Psoas muscle (tissue), 8 donors: ENCODE measurements at places on chromosomes 2 and 18.

- DNase-seq, result no peak
These were observed 31.4 kb upstream of the KCMF1 start for GRCh38 chr2:84939426-84940087.

DNA sequence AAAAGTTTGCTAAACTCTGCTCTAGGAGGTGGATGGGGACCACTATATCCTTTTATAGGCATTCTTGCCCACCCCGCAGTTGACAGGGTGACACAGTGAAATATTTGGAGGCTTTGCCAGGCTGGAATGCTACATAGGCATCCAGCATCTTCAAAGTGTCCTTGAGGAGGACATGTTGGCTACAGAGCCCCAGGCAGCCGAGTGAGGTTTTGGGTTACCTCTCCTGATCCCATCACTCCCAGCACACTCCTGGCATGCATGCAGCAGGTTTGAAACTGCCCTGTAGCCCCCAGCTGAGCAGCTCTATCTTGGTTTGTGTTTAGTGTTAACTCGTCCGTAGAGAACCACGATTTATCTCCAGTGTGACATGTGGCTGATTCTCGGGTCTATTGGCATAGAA lies 7.3 kb downstream of the FOSL2 start:
- peak; percentile 51 for DNase-seq

- DNase-seq, result peak; percentile 84
These were observed 105.9 kb downstream of the RBMS1 start for GRCh38 chr2:160387558-160388262.

GRCh38 chr2:12506846-12507245 lies 209.9 kb upstream of the TRIB2 start:
- no peak for DNase-seq

- no peak for DNase-seq
These were observed 91.8 kb downstream of the KLHL29 start for GRCh38 chr2:23476786-23477185.

DNA sequence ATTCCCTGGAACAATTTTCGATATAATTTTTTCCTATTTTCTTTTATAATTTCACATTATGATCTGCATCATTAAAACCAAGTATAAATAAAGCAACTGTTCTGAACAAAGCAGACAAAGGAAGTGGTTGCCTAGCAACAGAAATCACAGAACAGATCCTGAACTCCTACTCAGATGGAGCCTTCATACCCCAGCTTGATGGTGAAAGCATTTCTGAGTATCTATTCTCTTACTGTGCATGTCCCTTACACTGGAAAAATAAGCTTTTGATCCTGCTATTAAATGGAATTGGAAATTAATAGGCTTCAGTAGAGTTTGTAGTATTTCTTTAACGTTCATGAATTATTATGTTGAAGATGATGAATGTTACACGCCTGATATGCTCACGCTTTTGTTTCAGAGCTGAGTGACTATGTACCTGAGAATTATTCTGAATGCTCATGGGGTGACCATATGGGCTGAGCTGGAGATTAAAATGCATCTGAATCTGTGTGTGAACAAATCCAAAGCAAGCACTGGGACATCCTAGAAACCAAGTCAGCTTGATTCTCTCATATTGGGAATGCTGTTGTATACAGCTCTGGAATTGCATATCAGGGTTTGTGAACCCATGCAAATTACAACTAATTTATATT lies 254.0 kb downstream of the KCNJ3 start:
- no peak for DNase-seq

- DNase-seq, result no peak
These were observed 178.6 kb upstream of the RBMS1 start for GRCh38 chr2:160672211-160672610.

DNA sequence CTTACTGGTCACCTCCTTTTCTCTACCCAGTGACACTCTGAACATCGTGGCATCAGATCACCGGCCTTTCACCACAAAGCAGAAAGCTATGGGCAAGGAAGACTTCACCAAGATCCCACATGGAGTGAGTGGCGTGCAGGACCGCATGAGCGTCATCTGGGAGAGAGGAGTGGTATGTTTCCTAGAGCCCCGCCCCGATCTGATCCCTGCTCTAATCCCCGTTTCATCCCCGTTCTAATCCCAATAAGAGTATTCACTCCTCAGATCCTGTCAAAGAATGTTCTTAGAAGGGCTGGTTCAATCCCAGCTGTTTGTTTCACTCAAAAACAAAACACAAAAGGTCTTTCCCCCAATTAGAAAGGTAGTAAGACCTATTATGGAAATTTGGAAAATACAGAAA lies 30.4 kb upstream of the MAPRE3 start:
- DNase-seq, result no peak

DNA sequence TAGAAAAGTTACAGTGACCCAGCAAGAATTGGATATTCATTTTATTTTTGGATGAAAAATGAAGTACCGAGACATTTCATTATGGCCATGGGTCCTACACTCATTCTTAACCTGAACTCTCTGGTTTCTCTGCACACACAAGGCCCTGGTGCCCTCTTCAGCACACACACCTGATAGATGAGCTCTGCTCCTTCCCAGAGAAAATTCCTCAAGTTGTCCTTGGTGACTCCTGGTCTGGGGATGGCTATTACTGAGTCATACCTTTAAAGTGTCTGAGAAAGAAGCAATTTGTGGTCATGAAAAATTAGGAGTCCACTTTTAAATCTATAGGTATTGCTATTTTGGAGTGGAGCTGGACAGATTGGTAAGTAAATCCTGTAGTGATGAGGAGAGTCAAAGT lies 311.5 kb downstream of the CDH2 start:
- DNase-seq, result no peak

GRCh38 chr2:190649035-190649797 lies at the start of gene NAB1:
TSS of gene NAB1 (plus strand) at chr2:190649083. CDS start at chr2:190659177, 10,094 bp downstream.
- DNase-seq, result peak; percentile 67

DNA sequence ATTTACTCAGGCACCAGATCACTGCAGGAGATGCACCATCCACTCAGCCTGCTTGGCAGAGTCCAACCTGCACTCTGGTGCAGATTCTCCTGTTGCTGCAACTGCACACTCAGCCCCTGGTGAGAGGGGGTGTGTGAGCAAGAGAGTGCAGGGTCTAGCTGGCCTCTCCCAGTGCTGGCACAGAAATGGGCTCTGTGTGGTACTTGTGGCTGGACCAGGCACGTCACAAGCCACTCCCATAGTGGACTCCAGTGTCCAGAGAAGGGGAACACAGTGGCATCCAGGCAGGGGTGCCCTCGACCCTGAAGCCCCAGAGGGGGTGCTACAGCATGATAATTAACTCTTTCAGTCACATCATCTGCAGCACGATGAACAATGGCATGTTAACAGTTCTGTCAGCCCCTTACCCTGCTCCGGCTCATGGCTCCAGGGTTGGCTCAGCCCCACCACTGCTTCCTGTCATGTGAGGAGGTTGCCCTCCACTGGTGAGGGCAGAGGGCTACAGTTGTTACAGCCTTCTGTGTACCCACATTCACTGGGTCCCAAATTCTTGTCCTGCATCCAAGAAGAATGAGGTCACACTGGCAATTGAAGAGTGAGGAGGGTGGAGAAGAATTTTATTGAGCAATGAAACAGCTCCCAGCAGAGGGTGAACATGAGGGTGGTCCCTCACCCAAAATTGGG lies 135.7 kb downstream of the EVA1A start:
- DNase-seq, result no peak

GRCh38 chr2:26652361-26653041 lies 11.3 kb upstream of the CIB4 start:
- DNase-seq, result no peak

DNA sequence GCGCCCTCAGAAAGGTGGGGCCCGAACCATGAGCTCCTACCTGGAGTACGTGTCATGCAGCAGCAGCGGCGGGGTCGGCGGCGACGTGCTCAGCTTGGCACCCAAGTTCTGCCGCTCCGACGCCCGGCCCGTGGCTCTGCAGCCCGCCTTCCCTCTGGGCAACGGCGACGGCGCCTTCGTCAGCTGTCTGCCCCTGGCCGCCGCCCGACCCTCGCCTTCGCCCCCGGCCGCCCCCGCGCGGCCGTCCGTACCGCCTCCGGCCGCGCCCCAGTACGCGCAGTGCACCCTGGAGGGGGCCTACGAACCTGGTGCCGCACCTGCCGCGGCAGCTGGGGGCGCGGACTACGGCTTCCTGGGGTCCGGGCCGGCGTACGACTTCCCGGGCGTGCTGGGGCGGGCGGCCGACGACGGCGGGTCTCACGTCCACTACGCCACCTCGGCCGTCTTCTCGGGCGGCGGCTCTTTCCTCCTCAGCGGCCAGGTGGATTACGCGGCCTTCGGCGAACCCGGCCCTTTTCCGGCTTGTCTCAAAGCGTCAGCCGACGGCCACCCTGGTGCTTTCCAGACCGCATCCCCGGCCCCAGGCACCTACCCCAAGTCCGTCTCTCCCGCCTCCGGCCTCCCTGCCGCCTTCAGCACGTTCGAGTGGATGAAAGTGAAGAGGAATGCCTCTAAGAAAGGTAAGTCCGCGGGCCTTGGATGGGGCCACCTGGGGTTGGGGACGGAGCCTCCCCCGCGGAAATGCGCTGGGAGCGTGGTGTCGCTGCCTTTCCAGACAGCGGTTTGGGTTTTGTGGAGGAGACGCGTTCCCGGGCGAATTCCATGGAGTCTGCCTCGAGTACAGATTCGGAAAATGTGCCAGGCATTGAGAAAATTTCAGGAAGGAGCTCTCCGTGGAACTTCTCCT lies 559 bp downstream of the HOXD1 start:
- no peak for DNase-seq

- no peak for DNase-seq
These were observed 17.0 kb upstream of the RBMS1 start for GRCh38 chr2:160510617-160511016.

DNA sequence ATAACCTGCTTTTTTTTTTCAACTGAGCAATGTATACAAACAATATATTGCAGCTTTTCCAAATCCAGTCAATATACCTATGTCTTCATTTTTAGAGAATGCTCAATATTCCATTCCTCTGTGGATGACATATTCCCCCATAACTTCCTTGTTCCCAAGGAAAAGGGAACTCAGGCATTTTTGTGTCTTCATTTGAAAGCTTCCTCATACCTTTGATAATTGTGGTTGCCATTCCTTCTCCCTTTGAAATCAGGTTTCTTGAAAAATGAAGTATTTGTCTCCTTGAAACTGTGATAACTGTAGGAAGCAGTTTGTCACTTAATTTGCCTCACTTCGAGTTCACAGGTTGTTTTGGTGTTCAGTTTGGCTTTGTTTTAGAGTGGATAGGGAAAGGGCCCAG lies 13.5 kb downstream of the ELAC1 start:
- DNase-seq, result no peak

GRCh38 chr18:42105394-42105793 lies 150.4 kb downstream of the PIK3C3 start:
- no peak for DNase-seq

DNA sequence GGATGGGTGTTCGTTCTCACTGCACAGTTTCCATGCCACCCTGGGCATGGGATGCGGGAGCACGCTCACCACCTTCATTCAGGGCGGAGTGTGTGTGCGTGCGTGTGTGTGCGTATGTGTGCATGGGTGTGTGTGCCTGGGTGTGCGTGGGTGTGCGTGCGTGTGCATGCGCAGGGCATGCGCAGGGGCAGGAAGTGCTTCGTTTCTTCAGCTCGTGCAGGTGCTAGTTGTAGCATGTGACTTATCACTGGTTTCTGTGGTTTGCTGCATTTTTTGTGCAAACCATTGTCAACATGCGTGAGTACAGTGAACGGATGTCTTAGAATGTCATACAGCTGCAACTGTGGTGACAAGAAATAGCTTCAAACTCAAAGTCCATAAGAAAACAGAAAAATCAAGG lies 179.5 kb downstream of the PTGR3 start:
- no peak for DNase-seq

DNA sequence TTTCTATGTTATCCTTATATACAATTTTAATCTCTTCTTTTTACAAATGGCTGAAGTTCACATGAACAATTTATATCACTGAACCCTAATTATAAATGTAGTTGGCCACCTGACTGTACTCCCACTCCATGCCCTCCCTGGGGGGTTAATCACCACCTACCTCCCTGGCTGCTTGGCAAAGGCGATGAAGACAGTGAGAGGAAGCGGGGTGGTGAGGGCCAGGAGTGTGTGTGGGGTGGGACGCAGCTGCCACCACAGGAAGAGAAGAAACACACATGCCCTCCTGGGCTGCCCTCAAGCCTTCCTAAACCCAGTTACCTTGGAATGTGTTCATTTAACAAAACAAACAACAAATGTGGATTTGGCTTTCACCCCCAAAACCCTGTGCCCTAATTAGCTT lies 87.0 kb upstream of the REV1 start:
- DNase-seq, result no peak

DNA sequence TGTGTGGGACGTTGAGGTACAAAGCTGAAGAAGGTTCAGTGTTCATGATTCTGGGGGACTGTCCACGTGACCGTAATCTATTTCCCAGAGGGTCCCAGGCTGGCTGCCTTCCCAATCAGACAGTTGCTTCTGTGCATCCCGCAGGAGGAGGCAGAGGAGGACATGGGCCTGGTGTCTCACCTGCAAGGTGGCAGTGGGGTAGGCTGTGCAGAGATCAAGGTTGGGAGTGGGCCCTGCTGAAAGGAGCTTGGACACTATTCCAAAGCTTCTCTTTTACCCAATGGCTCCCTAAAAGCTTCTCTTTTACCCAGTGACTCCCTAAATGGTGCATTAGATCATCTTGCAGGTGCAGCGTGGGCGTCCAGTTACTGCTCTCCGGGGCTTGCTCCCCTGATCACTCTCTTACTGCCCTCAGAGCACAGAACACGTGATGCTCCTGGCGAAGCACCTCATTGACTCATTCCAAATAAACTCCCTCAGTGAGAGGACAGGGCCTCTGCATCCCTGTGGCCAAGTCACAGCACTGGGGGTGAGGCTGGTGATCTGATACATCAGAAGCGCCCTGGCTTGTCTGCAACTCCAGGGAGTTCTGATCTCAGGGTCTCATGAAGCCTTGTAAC lies 41.5 kb downstream of the RNF144A start:
- DNase-seq, result peak; percentile 77

GRCh38 chr2:100113990-100114433 lies 28.4 kb downstream of the AFF3 start:
- no peak for DNase-seq

- DNase-seq, result no peak
These were observed 280.3 kb upstream of the ATP5MC3 start for GRCh38 chr2:175461839-175462238.

- DNase-seq, result peak; percentile 25
These were observed 12.7 kb upstream of the ARID5A start for GRCh38 chr2:96523659-96524481.

DNA sequence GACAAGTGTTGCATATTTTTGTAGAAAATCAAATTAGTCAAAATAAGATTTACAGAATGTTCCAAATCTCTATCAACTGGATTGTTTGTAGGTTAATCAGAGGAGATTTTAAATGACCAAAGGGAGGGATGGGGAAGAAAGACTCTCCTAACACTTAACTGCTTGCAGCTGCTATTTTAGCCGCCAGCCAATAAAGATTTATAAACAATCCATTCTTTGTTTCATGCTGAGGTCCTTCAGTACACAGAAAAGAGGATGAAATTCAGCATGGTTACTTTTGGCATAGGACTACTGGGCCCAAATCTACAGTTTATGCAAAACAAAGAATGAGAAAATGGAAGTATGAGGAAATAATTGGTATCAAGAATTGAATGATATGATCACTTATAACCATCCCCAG lies 86.4 kb upstream of the FN1 start:
- DNase-seq, result no peak
